ENCODE measurements at places on chromosomes 5 and 9.

DNA sequence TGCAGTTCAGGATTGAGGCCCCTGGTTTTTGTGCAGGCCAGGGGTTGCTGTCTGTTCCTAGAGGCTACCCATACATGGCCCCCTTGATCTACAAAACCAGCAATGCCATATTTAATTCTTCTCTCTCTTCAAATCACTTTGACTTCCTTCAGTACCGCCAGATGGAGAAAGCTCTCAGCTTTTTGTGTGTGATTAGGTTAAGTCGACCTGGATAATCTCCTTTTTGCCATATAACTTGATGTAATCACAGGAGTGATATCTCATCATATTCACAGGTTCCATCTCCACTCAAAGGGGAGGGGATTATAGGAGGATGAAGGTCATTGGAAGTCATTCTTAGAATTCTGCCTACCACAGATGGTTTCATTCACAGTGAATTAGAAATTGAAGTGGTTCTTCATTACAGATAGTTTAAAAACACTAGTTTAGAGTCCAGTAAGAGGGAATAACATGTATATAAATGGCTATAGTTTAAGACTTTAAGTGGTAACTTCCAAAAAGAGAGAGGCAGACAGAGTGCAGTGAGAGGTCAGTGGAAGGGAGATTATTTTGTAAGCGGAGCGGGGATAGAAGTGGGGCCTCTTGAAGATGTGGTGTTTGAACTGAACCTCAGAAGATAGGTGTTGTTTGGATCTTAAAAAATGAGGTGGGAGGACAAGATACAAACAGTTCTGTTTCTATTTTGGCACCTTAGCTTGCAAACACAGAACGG, 85.9 kb downstream of the GALNT10 start:
- DNase-seq = no peak

GRCh38 chr5:41809128-41809527, 61.1 kb downstream of the OXCT1 start:
- DNase-seq = no peak

GRCh38 chr5:79736528-79737514, 47.2 kb downstream of the CMYA5 start:
- DNase-seq = no peak

DNA sequence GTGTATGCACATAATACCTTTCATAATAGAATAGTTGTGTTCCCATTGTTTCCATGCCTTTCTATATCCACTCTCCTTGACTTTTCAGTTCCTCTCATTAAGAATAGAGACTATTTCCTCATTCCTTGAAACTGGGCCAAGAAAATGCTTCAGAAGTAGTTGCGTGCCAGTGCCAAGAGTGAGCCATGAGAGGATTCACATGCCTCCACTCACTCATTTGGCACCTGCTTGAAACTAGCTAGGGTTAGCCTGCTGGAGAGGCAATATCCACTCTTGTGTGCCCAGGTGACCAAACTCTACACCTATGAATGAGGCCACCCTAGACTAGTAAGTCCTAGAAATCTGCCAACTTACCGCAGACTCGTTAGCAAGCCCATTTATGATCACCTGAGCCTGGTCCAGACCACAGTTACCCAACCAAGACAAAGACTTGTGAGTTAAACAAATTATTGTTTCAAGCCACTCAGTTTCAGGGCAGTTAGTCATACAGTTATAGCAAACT, 276.3 kb downstream of the EPB41L4A start:
- DNase-seq = no peak

- no peak for DNase-seq
Observed at GRCh38 chr5:42666869-42667268, 89.7 kb upstream of the CCDC152 start.

DNA sequence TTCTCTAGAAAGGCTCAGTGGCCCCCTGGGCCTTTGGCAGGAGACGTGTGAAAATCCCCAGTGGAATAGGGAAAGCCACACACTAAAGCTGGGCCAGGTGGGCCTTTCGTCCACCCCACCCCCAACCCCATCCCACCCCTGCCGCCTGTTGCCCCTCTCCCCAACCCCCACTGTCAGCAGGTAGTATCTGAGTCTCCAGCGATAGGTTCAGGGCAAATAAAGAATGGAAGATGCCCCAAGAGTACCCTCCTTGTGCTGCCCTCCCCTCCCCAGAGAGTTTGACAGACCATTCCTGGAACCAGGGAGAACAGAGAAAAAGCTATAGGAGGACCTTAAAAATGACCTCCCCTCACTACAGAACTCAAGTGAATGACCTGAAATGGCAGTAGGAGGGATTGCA, 36.7 kb upstream of the UBE2D2 start:
- DNase-seq = no peak

- no peak for DNase-seq
Observed at GRCh38 chr5:2685651-2686272, 65.7 kb downstream of the IRX2 start.

- DNase-seq = no peak
Observed at GRCh38 chr5:154524859-154525258, 46.8 kb upstream of the HAND1 start.

- no peak for DNase-seq
Observed at GRCh38 chr5:164597293-164597900, 1092.0 kb downstream of the MAT2B start.

- no peak for DNase-seq
Observed at GRCh38 chr9:11871852-11872251, 821.3 kb upstream of the TYRP1 start.

- DNase-seq = no peak
Observed at GRCh38 chr5:136208916-136209315, 16.0 kb upstream of the SMIM32 start.

GRCh38 chr9:121839726-121840500, 188.5 kb downstream of the DAB2IP start:
- DNase-seq = no peak

- DNase-seq = no peak
Observed at GRCh38 chr9:69171049-69171448, 3.0 kb upstream of the TJP2 start.

DNA sequence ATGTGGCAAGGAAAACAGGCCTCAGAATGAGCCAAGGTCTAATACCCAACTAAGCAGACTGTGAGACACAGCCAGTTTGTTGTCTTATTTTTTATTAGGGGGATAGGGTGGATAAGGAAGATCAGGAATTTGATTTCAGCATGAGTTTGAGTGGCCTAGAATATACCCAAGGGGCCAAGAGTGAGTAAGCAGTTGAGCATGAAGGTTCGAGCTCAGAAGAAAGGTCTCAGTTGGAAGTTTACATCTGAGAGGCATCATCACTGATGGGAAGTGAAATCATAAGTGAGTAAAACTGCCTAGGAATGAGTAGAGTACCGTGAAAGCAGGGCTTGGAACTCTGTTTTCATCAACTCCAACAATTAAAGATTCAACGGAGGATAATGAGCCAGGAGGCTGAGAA, 12.6 kb downstream of the PSMD5 start:
- DNase-seq = no peak

- no peak for DNase-seq
Observed at GRCh38 chr9:107513464-107514100, 24.0 kb upstream of the KLF4 start.

DNA sequence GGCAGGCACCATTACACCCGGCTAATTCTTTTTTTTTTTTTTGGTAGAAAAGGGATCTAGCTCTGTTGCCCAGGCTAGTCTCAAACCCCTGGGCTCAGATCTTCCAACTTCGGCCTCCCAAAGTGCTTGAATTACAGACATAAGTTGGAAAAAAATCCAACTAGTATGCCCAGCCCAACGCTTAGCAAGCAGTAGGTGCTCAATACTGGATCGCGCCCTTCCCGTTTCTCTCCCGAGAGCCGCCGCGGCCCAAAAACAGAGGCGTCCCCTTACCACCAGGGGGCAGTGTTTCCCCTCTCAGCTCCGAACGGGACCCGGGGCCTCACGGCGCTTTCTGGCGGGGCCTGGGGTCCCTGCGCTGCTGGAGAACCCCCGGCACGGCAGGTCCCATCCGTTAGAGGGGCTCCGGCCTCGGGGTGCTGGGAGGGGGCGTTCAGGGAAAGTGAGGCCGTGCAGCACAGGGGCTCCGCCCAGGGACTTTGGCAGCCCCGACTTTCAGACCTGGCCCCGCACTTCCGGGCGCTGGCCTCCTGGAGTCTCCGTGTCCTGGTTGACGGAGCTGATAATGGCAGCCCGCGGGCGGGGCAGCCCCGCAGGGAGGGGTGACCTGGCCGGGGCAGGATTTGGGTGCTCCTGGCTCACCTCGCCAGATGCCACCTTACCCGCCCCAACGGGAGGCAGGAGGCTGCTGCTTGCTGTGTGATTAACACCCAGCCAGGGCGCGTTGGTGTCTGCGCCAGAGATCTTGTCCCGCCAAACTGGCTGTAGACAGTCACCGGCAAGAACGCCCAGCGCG, 15.2 kb downstream of the PTGES start:
- peak; percentile 80 for DNase-seq

- no peak for DNase-seq
Observed at GRCh38 chr5:142385194-142385593, 60.4 kb upstream of the SPRY4 start.

GRCh38 chr5:105554568-105555169, 1992.1 kb upstream of the NUDT12 start:
- no peak for DNase-seq

GRCh38 chr5:121706686-121707085, 145.0 kb upstream of the FTMT start:
- no peak for DNase-seq

- peak; percentile 29 for DNase-seq
Observed at GRCh38 chr5:33441241-33442177, 744 bp downstream of the TARS1 start.
